ENCODE measurements at places on chromosomes 16 and 17. TPM values are rescaled to one million over a fixed set of nuclear protein-coding genes. Genes with fewer than 3 reads are reported as not detected.

DNA sequence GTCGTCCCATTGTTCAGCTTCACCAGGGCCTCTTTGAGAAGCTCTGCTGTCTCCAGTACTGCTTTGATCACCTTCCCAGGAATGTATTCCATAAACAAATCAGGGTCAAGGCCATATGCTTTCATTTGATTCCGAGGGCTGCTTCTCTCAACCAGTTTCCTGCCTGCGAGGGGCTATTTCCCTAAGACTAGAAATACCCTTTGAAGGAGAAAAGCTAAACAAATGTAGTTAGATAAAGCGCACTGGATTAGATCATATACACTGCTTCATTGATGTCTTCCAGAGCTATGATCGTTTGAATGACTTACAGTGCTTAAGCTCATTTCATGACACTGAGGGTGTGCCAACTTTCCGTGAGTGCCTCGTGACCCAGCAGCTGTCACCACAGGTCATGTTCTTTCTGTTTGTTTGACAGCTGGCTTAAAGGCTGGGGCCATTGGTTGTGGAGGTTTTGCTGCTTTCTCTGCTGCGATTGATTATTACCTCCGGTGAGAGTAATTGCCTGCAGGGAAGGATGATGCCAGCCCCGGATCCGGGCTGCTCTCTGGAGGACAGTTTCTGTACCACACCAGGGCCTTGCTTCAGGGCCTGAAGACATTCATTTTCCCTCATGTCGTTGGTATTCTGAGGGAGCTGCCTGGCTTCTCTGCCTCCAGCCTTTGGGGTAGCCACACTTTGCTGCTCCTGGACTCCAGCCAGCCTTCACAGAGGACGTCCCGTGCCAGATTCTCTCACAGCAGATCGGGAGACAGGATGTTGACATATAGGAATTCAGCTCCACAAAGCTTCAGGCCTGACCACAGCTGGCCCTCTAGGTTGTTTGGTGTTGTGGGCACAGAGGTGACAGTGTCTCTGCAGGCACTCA is 3.9 kb downstream of the TIMM22 start:
- DNase-seq, result no peak

- DNase-seq, result no peak
Observed at GRCh38 chr16:64449506-64449905, 672.4 kb downstream of the CDH11 start.

GRCh38 chr16:2237493-2238149 is 1.4 kb downstream of the DNASE1L2 start:
- DNase-seq, result no peak

GRCh38 chr17:81902023-81902652 is at the start of gene NPB:
Gene NPB (plus strand): TSS chr17:81902238. CDS start chr17:81902278, 40 bp downstream.
- DNase-seq, result no peak

DNA sequence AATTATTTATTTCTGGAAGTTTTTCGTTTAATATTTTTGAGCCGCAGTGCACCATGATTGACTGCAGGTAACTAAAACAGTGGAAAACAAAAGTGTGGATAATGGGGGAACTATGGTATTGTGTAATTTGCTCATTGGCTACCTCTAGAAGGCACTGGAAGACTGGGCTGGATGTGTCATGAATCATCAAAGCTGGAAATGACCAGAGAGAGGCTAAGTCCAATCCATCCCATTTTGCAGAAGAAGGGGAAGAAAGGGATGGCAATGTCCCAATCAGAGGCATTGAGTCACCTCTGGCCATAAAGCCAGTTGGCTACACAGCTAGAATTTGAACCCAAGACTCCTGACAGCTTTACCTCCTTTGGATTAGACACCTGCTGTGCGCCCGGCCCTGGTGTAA is 29.3 kb downstream of the GLP2R start:
- DNase-seq, result no peak

GRCh38 chr17:81852237-81852636 is 8.1 kb downstream of the P4HB start:
- DNase-seq, result no peak

DNA sequence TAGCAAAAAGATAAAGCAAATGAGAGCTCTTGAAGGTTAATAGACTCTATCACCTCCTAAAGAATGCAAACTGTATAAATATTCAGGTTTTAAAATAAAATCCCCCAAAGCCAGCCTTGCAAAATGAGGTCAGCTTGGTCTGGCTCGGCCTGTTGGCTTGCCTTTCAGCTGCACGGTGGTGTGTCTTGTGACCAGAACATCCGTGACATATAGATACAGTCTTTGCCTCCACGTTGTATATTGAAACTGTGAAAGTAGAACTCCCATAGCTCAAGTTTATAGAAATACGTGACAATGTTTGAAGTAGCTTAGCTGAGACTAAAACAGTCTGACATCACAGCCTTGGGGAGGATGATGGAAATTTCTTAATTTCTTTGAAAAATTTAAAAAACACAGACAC is 236.6 kb upstream of the MYOCD start:
- DNase-seq, result no peak

DNA sequence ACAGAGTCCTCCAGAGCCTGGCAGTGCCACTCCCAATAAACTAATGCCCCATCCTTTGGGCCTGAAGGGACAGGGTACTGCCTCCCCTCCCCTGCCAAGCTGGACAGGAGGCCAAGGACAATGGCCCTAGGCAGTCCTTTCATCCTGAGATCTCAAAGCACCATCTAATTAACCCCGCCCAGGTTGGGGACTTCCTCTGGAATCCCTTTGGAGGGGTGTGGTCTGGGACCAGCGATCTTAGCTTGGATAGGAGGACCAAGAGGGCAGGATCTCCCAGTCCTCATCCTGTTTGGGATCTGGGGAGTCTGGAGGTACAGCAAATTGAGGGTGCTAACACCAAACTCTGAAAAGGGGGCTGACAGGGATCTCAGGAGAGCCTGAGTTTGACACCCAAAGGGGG is 18.2 kb upstream of the SP6 start:
- no peak for DNase-seq

DNA sequence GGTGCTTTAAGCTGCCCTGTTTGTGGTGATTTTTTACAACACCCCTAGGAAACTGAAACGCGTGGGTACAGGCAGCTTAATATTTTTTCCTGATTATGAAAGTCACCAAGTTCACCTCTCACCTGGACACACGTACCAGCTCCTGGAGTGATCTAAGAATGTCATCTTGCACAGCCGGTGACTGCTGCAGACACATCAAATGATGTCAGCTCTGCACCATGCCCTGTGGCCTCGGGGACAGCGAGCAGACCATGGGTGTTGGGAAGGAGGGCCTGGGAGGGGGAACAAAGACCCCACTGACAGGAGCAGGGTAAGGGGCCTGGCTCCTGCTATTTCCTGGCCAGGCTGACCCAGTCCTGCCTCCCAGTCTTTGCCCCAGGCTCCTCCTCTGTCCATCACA is 272.7 kb downstream of the PARN start:
- DNase-seq, result no peak

The AIPL1 gene
- polyA plus RNA-seq, result not detected

The MYH2 gene
- not detected for polyA plus RNA-seq

The NPIPA7 gene
- 0.90 TPM for polyA plus RNA-seq

The CES5A gene
- polyA plus RNA-seq, result not detected
